ENCODE measurements at places on chromosomes 12 and 14. TPM values are rescaled to one million over a fixed set of nuclear protein-coding genes. Genes with fewer than 3 reads are reported as not detected.

KRT2 gene
- not detected for total RNA-seq

ZNF891 gene
- total RNA-seq: 4.3 TPM

DNA sequence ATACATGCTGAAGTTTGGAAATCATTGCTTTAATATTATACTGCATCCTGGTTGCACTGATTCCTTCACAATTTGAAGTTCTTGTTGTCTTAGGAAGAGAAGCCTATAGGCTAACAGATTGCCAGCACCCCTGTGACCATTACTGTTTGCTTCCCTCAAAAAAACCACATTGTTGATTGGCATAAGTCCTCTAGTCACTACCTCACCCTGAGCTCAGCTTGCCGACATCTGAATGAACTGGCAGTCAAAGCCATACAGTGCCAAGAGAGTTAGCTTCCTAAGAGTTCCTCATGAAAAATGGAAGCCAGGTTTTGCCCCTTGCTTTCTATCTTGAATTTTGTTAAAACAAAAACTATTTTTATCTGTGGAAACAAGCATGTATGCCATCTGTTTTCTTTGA lies 276.1 kb downstream of the SYT1 start:
- DNase-seq: no peak

DNA sequence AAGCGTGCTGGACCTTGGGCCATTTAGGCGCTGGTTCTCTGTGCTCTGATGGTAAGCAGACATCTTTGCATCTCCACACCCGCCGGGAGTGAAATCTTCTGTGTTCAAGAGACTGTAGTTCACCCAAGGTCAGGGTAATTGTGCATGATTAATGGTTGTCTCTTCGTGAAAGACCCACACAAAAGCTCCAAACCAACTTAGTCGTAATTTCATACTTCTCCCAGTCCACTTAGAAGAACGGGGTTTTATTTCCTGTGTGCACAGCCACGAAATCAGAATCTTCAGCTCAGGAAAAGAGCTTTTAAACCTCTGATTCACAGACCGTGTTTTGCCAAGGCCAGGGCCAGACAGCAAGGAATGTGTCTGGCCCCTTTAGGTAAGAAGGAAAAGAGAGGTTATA lies 640.9 kb downstream of the MED13L start:
- no peak for DNase-seq

CCDC38 gene
- not detected for total RNA-seq

AMDHD1 gene
- total RNA-seq: 0.41 TPM

- DNase-seq: no peak
Measured at GRCh38 chr12:3542911-3543310, 51.9 kb downstream of the PRMT8 start.

DNA sequence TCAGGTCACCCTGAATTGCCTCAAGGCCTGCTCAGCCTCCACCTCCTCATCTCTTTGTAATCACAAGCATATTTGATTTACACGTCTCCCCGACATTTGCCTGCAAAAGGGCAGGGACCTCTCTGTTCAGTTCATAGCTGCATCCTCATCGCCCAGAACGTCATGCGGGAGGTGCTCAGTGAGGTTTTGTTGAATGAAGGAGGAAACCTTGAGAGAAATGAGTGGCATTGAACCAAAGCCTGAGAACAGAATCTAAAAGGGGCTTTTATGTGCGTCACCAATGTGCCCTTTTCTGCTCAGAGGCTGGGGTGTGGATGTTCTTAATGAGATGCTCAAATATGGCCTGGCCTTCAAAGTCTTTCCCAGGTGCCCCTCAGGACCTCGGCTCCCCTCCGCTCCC lies 50.0 kb upstream of the LHX5 start:
- no peak for DNase-seq

FAM186B gene
- 0.35 TPM for total RNA-seq

- DNase-seq: no peak
Measured at GRCh38 chr12:25518512-25518911, 34.6 kb downstream of the LMNTD1 start.

ASIC1 gene
- total RNA-seq: 9.9 TPM

- DNase-seq: no peak
Measured at GRCh38 chr12:28486521-28486920, 296.3 kb downstream of the CCDC91 start.

DNAJC22 gene
- 37.0 TPM for total RNA-seq

DNA sequence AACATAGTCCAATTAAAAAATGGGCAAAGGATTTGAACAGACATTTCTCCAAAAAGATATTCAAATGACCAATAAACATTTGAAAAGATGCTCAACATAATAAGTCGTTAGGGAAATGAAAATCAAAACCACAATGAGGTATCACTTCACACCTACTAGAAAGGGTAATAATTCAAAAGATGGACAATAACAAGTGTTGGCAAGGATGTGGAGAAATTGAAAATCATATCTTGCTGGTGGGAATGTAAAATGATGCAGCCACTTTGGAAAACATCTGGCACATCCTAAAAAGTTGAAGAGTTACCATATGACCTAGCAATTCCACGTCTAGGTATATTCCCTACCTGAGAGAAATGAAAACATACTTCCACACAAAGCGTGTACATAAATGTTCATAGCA lies 1.9 kb downstream of the COX16 start:
- DNase-seq: no peak

CLEC6A gene
- total RNA-seq: not detected

- DNase-seq: no peak
Measured at GRCh38 chr12:25152055-25152454, 42.9 kb downstream of the DNAI7 start.

DNA sequence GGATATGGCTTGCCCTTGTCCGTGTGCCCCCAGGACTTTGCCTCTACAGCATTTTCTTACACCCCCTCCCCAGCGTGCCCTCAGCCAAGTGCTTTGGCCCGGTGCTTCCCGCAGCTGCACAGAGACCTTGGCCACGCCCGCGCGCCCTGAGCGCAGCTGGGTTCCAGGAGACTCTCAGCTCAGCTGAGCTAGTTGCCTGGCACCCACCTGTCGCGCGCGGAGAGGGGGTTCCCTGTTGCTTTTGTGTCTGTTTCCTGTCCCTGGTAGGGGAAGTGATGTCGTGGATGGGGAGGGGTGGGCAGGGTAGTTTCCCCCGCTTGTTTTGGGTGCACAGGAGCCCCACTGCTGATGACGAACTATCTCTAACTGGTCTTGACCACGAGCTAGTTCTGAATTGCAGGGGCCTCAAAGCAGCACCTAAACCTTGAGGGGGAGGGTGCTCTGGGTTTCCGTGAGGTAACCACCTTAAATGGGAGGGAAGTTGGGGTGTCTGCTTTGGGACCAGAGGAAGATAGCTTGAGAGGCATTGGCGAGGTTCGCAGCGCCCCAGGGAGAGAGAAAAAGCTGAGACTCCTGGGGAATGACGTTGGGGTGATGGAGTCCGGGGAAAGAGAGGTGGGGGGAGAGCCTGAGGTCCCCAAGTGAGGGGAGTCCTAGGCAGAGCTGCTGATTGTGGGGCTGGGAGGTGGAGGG lies 1.5 kb downstream of the DIO3 start:
- DNase-seq: peak; percentile 27

Data from mucosa of descending colon (tissue), 3 donors.